ENCODE measurements at places on chromosomes 13 and 19.
A peak's percentile ranks its signal among the peaks of the same experiment; 100 is the strongest.

DNA sequence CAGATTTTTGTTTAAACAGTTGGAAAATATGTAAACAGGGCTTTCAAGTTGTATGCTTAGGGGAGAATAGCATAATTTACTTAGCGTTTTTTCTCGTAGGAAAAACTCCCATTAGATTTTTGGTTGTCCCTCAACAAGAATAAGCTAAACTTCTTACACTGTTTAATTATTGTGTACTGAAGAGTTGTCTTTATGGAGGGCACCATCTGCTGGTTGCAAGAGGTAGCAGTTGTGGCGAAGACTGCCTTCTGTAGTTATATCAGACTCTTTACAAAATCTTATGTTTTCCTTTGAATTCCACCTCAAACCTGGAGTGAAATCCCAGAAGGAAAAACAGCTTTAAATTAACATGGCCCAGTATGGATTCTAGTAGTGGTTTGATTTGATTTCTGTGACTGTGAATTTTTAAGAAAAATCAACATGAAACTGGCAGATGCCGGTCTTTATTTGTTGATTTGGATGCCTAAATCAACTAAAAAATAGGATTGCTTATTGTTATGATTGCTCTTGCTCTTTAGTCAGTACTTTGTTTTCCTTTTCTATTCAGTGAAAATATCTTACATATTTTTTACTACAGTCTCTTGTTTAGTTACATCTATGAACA, 53.4 kb downstream of the PDS5B start:
- DNase-seq: peak; percentile 55

GRCh38 chr13:100508455-100508854, 80.1 kb downstream of the GGACT start:
- DNase-seq: no peak

DNA sequence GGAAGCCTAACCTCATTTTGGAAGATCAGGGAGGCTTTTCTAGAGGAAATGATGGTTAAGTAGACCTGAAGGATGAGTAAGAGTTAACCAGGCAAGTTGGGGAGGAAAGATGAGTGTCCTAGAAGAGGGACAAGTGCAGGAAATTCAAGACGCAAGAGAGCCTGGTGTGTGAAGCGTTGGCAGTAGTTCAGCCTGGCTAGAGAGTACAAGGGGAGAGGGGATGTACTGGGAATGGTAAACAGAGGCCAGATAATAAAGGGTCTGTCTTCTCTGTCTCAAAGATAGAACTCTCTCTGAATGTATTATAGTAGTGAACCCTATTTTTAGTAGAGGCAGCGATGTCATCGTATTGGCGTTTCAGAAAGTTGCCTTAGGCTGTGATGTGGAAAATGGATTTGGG, 9.7 kb downstream of the DPY19L3 start:
- no peak for DNase-seq

DNA sequence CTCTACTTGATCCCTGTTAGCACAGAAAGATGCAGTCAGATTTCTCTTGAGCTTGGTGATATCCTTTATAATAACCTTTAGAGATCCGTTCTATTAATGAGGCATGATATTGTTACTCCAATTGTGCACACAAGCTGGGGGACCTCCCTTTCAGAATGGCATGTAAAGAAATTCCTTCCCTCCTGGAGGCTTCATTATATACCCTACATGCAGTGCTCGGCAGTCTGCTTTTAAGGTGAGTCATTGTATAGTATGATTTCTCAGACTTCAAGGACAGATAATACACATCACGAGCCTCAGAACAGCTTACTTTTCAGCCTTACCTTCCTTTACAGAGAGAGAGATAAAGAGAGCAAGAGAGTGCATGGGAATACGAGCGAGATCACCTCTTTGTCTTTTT, 261.3 kb downstream of the ATP8A2 start:
- no peak for DNase-seq

- peak; percentile 35 for DNase-seq
Measured at GRCh38 chr13:71320452-71320851, 546.6 kb downstream of the DACH1 start.

GRCh38 chr19:9901642-9902041, 34.7 kb downstream of the OLFM2 start:
- DNase-seq: no peak

DNA sequence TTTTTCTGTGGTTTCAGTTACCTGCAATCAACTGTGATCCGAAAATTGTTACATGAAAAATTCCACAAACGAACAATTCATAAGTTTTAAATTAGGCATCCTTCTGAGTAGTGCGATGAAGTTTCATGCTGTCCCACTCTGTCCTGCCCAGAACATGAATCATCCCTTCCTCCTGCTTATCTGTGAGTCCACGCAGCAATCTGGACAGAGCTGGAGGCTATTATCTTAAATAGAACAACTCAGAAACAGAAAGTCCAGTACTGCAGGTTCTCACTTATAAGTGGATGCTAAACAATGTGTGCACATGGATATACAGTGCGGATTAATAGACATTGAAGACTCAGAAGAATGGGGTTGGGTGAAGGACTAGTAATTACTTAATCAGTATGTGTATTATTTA, 583.7 kb upstream of the SPRY2 start:
- no peak for DNase-seq

DNA sequence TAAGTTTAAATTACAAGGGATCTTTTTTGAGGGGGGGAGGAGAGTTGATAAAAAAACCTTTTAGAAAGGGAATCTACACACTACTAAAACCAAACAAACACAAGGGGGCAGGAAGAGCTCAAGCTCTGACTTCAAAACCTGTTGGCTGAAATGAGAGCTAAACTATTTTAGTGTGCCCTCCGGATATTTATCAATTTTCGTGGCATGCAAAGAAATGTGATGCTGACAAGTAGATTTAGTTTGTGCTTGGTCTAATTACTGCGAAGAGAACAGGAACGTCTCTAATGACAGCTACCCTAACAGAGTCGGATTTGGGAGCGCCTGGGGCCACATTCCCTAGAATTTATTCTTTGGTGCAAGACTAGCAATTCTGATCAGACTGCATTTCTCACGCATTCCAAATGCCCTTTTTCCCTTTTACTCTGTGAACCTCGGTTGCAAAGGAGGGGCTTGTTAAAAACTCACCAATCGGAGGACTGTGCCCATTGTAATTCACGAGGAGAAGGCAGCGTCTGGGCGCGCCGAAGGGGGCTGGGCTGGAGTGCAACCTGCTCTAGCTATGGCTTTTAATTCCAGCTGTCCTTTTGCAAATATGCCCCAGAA, 802 bp upstream of the FREM2 start:
- peak; percentile 1 for DNase-seq

DNA sequence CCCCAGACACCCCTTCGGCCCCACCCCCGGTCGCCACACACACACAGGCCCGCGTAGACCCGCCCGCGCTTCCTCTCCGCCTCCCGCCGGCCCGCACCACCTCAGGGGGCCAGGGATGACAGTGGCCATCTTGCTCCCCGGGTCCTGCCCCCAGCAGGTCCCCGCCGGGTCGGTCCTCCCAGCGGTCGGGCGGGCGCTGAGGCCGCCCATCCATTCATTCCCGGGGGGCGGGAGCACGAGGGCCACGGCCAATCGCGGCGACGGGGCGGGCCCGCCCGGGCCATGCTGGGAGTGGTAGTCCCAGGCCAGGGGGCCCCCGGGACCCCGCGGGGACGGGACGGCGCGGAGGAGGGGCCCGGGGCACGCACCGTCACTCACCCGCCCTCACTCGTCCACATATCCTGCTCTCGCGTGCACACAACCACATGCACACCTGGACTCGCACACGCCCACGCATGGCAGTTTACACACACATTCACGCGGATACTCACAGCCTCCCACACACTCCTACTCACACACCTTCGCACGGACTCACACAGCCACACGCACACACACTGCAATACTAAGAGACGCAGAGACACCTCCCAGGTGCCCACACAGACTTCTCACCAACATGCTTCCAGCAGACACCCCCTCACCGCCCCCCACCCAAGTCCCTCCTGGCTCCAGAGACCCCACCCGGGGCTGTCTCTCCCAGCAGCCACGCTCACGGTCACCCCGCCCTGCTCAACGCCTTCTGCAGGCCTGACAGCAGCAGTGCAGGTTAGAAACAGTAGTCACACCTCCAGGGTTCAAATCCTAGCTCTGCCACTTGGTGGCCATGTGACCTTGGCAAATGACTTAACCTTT, at the start of gene DPF1:
TSS of gene DPF1 (minus strand) at position 209 of the 849 bp plus-strand sequence. CDS start at position 129, 80 bp downstream.
- peak; percentile 69 for DNase-seq

- peak; percentile 12 for DNase-seq
Measured at GRCh38 chr13:111384441-111385182, 64.2 kb downstream of the TEX29 start.

DNA sequence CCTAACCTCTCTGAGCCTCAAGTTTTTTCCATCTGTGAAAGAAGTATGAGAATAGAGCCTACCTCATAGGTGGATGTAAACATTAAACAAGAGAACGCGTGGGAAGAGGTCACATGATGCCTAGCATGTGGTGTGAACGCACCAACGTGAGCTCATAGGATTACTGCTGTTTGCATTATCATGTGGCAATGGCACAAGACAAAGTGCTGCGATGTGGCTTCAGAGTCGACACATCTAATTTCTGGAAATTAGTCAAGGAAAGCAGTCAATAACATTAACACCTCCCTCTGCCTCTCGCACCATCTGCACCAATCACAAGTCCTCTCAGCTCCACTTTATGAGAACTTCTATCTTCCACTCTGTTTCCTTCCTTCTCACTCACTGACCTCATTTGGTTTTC, 489.7 kb downstream of the COG6 start:
- DNase-seq: peak; percentile 65

DNA sequence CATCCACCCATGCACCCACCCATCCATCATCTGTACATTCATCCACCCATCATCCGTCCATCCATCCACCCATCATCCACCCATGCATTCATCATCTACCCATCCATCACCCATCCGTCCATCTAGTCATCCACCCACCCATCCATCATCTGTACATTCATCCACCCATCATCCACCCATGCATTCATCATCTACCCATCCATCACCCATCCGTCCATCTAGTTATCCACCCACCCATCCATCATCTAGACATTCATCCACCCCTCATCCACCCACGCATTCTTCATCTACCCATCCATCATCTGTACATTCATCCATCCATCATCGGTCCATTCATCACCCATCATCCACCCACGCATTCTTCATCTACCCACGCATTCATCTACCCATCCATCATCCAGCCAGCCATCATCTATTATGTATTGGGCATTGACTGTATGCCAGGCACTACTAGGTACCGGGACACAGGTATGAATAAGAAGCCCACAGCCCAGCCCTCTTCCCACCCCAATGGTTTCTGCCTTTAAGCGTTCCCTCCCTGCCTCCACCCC, 16.7 kb upstream of the GALP start:
- DNase-seq: no peak

GRCh38 chr19:47133021-47133471, 2.4 kb downstream of the SAE1 start:
- DNase-seq: no peak

- DNase-seq: no peak
Measured at GRCh38 chr19:51970718-51971117, 15.9 kb downstream of the ZNF350 start.

DNA sequence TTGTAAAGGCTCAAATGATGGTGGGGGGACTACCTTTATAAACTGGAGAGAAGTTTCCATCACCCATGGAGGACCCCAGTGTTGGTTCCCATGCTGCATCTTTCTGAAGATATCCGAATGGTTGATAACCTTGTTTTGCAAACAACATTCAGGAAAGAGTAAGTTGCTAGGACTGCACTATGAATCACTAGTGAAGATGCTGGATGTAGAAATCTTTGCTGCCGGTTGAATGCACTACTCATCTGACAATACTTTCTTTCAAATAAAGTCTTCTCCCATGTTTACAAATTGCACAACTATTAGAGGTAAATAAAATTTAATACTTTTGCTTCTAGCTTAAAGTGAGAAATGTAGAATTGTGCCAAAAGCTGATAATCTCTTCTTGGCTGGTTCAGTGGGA, 198.4 kb upstream of the SLITRK6 start:
- no peak for DNase-seq

DNA sequence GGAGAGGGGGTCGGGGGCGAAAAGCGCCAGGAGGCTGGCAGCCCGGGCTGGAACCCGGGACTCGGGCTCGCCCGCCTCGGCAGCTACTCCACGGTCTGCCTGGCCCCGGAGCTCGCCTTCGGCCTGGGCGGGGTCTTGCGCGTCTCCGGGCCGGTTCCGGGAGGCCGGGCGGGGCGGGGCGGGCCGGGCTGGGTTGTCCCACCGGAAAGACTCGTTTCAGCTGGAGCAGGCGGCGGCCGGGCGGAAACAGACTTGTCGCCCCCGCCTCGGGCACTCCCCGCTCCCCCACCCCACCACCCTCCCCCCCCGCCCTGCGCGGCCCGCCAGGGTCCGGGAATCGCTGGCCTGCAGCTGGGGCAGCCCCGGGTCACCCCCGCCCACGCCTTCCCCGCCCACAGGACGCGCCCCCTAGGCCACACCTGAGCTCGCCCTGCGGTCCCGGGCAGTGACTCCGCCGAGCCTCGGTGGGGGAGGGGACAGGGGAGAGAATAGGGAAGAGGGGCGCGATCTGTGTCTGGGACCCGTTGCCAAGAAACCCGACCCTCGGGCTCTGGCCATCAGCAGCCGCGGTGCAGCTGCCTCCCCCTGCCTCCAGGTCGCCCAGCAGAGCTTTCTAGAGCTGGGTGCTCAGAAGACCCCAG, 109.4 kb downstream of the KCTD15 start:
- DNase-seq: peak; percentile 9

DNA sequence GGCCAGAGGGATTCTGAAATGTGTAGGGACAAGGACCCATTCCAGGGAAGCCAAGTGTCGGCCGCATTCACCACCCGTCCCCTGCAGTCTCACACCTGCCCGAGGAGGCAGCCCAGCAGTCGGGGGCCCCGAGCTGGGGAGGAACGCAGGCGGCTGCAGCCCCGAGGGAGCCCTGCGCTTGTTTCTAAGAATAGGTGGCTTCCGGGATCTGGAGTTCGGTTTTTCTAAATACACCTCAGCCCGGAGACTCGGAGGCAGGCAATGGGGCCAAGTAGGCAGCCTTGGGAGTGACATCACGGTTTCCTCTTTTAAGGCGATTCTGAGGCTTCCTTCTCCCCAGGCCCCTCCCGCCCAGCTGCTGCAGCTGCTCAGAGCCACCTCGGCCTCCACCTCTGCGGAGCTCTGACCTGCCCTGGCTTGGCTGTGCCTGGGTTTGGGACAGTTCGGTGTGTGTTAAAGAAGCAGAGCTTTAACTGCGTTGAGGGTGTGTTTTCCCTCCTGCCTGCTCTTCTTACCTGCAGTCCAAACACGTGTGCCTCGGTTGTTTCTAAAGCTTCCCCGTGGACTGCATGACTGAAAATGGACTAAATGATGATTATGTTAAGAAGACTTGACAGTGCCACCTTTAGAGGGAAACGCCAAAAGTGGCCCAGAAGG, 80.5 kb downstream of the COL4A2 start:
- peak; percentile 16 for DNase-seq

GRCh38 chr13:94816256-94816655, 103.9 kb upstream of the SOX21 start:
- DNase-seq: no peak

GRCh38 chr13:46569456-46569855, 16.5 kb downstream of the LRCH1 start:
- no peak for DNase-seq

DNA sequence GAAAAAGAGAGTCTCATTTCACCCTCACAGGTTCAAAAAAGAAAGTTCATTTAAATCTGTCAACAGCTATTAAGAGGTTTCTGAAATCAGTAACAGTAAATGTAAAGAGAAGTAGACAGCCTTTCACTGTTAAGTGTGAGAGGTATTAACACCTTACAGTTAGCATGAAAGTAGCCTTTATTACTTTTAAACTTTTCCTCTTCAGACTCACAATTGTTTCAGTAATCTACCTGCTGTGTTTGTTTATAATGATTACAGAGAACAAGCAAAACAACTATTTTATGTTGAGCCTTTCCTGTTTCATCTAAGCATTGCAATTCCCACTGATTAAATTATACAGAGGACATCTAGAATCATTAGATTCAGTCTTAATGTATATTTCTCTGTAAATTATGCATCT, 159.8 kb downstream of the PCDH9 start:
- DNase-seq: no peak

- DNase-seq: no peak
Measured at GRCh38 chr13:109366525-109366924, 419.9 kb downstream of the IRS2 start.
